ENCODE measurements at places on chromosomes 4 and X. TPM values are rescaled to one million over a fixed set of nuclear protein-coding genes. Genes with fewer than 3 reads are reported as not detected.

DNA sequence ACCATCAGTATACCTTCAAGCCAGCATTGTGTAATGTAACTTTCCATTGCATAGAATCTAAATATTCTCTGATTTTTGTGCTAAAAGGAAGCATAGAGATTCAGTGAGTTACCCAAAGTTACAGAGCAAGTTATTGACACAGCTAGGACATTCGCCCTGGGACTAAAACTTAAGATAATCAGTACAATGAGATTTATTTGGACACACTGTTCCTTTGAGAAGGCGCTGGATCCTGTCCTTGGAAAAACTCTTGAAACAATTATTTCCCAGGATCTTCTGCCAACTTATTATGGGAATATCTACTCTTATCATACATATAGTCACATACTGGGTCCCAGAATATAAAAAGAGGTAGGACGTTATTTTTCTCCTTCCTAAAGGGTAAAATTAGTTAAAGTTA lies 392.0 kb downstream of the UBE2NL start:
- H3K36me3 ChIP-seq, result no peaks in the 10 kb centered on the region
- H3K4me3 ChIP-seq, result no peak overlapping the region
- H3K27ac ChIP-seq, result no peak overlapping the region
- H3K4me1 ChIP-seq, result no peaks in the 10 kb centered on the region
- no peak for DNase-seq
- no peaks in the 10 kb centered on the region for H3K27me3 ChIP-seq

GRCh38 chr4:1593458-1593857 lies 90.7 kb downstream of the FAM53A start:
- no peak overlapping the region for H3K4me3 ChIP-seq
- no peaks in the 10 kb centered on the region for H3K27me3 ChIP-seq
- no peaks in the 10 kb centered on the region for H3K4me1 ChIP-seq
- no peak for DNase-seq
- no peaks in the 10 kb centered on the region for H3K36me3 ChIP-seq
- no peak overlapping the region for H3K27ac ChIP-seq

GRCh38 chr4:87947381-87948160 lies 27.9 kb upstream of the SPP1 start:
- H3K4me1 ChIP-seq, result peaks cover 17% of the 10 kb centered on the region
- H3K4me3 ChIP-seq, result no peak overlapping the region
- H3K27ac ChIP-seq, result no peak overlapping the region
- no peaks in the 10 kb centered on the region for H3K36me3 ChIP-seq
- DNase-seq, result no peak

GRCh38 chr4:122577189-122577553 lies 43.7 kb downstream of the IL21 start:
- H3K4me3 ChIP-seq, result no peak overlapping the region
- no peaks in the 10 kb centered on the region for H3K36me3 ChIP-seq

- H3K27ac ChIP-seq, result no peak overlapping the region
- no peaks in the 10 kb centered on the region for H3K4me1 ChIP-seq
- no peaks in the 10 kb centered on the region for H3K36me3 ChIP-seq
- H3K4me3 ChIP-seq, result no peak overlapping the region
These were observed 25.6 kb downstream of the KDM6A start for GRCh38 chrX:44898411-44899221.

GRCh38 chr4:174714393-174715211 lies 114.4 kb downstream of the GLRA3 start:
- H3K27me3 ChIP-seq, result 0 out of 2 replicates have a peak, but pooled peaks cover 3% of the 10 kb centered on the region
- peak; percentile 28 for DNase-seq

- no peak for DNase-seq
- no peak overlapping the region for H3K4me3 ChIP-seq
- no peaks in the 10 kb centered on the region for H3K4me1 ChIP-seq
These were observed 2.0 kb upstream of the MXD4 start for GRCh38 chr4:2263926-2264321.

DNA sequence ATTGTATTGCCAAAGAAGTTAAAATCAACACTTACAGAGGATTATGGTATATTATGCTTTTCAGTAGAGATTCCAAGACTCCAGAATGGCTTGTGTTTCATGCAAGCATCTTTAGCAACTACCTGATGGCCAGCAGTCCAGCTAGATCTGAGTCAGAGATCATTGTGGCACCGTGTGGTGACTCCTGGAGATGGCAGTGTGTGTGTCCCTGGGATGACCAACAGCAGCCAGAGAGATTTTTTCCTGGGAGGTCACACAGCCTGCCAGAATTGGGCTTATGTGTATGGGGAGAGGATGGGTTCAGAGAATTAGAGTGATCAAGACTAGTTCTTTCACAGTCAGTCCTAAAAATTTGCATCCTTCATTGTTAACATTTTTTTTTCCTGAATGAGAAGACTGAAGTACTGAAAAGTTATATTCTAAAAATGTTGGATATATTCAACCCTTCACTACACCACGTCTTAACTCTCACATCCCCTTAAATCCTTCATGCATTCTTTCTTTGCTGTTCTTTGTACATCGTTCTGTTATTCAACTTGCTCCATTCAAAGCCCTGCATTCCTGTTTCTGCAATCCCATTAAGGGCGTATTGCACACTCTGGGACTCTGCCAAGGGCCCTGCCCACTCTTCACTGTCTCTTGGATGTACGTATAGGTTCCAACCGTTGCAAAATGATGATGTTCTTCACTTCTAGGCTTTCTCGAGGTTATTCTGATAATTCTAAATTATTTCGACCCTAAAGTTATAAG lies 12.4 kb downstream of the TENM3 start:
- DNase-seq, result no peak
- no peaks in the 10 kb centered on the region for H3K27me3 ChIP-seq
- no peaks in the 10 kb centered on the region for H3K4me1 ChIP-seq
- H3K36me3 ChIP-seq, result no peaks in the 10 kb centered on the region

- no peaks in the 10 kb centered on the region for H3K27me3 ChIP-seq
- no peaks in the 10 kb centered on the region for H3K4me1 ChIP-seq
- H3K36me3 ChIP-seq, result no peaks in the 10 kb centered on the region
- H3K27ac ChIP-seq, result no peak overlapping the region
These were observed 1197.2 kb downstream of the PCDH7 start for GRCh38 chr4:31917334-31917733.

Gene RIPPLY1
- total RNA-seq, result not detected

Measured in SJSA1 (cell line).